ENCODE measurements at places on chromosomes 2 and 18.

GRCh38 chr18:45133276-45133675 is 452.6 kb downstream of the SETBP1 start:
- DNase-seq: no peak

- DNase-seq: no peak
Measured at GRCh38 chr2:65514555-65515195, 82.3 kb upstream of the SPRED2 start.

DNA sequence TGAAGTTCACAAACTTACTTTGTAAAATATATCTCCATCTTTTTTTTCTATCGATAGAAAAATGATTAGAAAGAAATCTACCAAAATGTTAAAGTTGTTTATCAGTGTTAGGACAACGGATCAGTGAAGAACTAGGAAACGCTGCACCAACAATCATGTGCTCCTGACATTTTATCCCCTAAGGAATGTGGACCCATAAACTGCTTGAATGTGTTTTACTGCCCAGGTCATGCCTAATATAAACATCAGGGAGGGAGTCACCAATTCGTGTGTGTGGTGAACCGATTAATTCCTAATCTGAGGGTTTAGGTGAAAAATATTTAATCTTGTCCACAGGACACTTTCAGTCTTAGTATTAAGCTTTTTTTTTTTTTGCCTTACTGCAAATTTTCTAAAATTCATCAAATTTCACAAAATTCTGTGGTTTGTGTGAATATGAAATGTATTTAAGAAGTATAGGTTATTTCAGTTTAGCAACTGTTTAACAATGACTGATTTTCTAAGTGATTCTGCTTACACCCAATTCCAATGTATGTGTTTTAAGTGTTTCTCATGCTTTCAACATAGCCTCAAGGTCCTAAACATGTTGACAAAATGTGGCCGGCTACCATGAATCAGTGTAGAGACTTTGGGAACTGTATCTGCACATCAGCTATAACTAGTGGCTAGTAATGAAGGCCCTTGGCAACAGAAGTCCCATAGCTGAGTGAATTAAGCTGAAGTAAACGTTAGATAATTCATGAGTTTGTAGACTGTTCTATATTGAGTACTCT is 11.1 kb upstream of the KIDINS220 start:
- no peak for DNase-seq

- DNase-seq: no peak
Measured at GRCh38 chr2:231573096-231573495, 19.6 kb upstream of the TEX44 start.

DNA sequence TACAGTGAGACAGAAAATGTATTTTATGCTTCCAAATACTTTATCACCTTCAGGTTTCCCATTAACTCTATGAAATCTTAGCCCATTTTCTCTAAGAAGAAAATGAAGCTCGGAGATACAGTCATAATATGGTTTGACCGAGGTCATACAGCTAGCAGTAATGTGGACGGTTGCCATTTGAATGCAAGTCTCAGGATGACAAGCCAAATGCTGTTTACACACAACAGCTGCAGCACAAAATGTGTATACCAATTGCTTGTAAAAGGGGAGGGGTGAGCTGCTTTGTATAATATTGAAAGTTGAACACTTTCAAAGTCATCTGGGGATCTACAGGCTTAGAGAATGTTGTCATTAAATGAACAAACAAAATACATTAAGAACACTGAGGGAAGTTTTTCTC is 93.8 kb upstream of the FSIP2 start:
- no peak for DNase-seq

- DNase-seq: no peak
Measured at GRCh38 chr2:109336296-109336695, 207.3 kb downstream of the SH3RF3 start.

DNA sequence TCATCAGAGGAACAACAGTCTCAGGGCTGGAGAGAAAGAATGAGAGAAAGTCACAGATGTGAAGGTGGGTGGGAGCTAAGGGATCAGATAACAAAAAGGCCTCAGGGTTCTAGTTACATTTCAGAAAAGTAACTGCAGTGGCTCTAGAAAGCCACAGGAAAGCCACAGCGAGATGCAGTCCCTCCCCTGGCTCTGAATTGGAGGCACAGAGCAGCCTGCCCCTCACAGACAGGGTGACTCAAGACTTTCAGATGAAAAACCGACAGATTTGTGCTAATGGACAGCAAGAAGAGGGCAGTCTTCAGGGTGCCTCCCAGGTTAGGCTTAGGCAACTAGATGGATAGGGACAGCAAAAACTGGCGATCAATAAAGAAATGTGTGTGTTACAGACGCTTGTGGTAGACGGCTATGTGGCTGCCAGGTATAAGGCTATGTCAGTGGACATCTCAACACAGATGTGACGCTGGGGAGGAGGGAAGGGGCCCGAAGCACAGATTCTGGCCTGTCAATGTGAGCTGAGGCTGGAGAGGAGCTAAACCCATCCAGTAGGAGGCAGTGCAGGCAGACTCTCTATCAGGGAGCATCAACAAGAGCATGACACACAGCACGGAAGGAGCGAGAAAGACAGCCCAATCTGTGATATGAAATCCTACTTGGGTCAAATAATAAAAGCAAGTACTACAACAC is 26.2 kb downstream of the UNC50 start:
- DNase-seq: no peak

GRCh38 chr18:79903787-79904356 is 47.6 kb downstream of the SLC66A2 start:
- DNase-seq: no peak

DNA sequence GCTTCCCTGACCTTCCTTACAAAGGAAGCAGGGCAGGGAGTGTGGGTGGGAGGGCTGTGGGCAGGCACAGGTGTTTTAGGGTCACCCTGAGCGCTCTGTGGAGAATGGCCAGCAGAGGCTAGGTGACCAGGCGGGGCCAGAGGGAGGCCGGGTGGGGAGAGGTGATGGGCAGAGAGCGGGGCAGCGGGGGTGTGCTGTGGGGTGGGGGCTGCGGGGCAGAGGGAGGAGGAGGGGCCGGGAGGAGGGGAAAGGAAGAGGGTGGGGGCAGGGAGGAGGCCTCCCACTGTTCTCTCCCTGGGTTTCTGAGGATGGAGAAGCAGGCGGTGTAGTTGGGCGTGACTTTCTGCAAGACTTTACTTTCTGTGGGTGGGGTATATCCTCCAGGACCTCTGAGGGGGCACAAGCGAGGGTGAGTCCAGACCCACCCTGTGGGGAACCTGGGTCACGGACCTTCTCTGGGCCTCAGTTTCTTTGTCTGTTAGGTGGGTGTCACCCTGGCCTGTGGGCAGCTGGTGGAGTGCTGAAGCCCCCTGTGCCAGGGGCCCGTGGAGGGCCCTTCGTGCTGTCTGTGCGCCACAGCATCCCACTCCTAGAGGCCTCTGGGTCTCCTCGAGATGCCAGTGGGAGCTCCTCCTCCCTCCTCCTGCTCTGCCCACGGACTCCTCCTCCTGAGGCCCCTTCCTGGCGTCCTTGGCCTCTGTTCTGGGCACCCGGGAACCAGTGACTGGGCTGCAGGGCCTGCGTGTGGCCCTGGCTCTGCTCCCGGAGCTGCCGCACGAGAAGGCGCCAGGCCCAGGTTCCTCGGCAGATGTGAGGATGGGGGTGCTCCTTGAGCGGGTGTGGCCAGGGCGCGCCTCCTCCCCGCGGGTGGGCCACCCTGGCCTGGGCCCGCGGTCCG is 6.3 kb upstream of the NEU4 start:
- DNase-seq: no peak

- DNase-seq: no peak
Measured at GRCh38 chr18:9736286-9736835, 28.3 kb downstream of the RAB31 start.

DNA sequence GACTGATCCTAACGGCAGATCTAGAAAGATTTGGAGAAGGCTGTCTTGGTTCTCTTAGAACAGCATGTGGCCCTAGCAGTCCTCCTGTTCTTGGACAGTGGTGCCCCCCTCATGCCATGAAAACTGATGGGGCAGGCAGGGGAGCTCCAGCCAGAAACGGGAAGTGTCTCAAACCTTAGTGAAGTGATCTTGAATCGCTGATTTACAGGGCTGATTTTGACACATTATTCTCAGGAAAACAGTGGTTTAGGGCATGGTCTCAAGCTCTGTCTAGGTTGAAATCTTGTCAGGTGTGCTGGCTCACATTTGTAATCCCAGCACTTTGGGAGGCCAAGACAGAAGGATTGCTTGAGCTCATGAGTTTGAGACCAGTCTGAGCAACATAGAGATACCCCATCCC is 37.8 kb downstream of the SRSF7 start:
- DNase-seq: no peak

- no peak for DNase-seq
Measured at GRCh38 chr2:25000036-25000435, 28.3 kb upstream of the DNAJC27 start.

- no peak for DNase-seq
Measured at GRCh38 chr2:101782427-101782792, 84.9 kb downstream of the MAP4K4 start.

- DNase-seq: no peak
Measured at GRCh38 chr2:28809927-28810326, 707 bp upstream of the SPDYA start.

GRCh38 chr2:169073963-169074751 is 4.8 kb downstream of the DHRS9 start:
- no peak for DNase-seq

DNA sequence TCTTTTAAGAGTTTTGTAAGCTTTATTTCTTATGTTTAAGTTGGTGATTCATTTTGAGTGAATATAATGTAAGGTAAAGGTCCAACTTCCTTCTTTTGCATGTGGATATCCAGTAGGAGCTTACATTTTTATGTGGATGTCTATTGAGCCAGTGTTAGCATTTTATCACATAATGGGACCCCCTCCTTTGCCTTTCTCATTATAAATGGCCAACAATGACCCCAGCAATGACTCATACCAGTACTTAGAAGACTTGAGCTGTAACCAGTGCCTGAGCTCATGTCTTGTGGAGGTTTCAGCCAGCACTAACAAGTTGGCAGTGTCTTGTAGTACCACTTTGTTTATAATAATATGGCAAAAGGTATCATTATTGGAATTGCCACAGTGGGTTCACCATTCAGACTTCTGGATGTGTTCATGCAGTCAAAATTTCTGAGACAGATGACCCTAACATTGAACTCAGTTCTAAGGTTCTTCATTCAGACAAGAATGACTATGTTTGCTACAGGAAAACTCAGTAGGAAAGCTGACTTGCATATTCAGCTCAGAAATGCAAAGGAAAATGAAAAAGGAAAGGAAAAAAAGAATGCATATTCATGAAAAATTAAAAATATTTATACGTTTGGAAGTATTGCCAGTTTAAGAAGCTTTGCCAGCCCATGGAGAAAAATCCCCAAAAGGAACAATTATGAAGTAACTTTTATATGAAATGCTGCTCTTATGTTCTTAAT is 41.0 kb downstream of the CDKL4 start:
- DNase-seq: no peak

GRCh38 chr18:28736223-28736622 is 559.3 kb upstream of the CDH2 start:
- no peak for DNase-seq

DNA sequence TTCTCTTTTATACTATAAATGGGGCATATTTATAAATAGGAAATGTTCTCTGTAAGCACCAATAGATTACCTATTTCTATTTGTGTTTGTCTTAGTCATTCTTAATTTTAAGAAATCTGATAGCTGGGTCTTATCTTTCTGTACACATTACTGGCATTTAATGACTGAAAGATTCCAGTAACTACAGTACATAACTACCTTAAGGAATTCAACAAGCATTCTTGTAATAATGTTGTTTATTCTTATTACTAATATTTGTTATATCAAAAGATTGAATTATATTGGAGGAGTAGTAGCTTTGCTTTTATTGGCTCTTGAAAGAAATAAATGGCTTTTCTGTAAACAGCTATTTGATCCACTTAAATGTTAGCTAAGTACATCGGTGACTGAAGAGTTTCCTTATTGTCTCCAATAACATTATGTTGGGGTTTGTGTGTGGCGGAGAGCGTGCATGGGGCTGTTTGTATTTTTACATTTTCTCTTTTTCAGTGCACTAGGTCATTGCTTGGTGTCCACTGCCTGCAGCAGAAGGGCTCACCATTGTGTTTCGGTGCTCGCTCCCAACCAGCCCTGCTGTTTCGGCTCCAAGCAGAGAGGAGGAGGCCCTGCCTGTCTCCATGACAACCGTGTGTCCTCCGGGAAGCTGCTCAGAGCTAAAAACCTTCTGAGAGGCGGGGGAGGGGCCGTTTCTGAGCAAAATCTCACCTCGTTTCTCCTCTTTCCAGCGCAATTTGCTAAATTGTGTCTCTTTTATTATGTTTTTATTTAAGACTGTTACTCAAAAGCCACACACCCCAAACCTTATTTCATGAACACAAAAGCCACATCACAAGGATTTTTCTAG is 112.5 kb upstream of the SLC38A11 start:
- peak; percentile 95 for DNase-seq

GRCh38 chr2:135893374-135893794 is 17.1 kb upstream of the MCM6 start:
- no peak for DNase-seq

DNA sequence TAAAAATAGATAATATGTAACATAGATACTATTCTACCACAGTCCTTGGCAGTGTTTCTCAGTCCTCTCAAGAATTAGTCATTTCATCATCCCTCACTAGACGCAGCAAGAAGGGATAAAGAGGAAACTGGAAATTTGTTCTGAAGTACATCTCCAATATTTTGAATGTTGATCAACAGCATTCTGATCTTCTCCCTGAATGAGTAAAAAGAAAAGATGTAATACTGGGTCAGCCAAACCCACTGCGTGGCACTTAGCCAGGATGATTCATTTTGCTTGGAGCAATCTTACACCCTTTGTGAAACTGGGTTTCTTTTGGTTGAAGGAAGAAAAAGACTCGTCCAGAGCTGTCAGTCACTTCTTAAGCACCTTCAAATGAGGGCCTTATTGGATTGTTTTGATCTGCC is 54.1 kb downstream of the TAF1B start:
- DNase-seq: peak; percentile 39

DNA sequence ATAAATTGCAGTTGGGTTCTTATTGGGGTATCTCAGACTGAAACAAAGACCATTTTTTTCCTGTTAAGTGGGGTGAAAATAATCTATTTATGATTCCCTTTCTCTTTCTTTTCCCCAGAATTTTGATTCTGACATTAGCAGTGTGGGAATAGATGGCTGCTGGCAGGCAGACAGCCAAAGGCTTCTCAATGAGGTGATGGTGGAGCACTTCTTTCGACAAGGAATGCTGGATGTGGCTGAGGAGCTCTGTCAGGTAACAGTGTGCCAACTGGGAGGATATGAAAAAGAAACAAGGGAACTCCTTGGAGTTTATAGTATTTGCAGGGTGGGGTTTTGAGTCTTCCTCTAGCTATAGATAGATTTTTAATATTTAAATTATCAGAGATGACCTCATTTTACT is 31.7 kb downstream of the RMND5A start:
- DNase-seq: no peak

DNA sequence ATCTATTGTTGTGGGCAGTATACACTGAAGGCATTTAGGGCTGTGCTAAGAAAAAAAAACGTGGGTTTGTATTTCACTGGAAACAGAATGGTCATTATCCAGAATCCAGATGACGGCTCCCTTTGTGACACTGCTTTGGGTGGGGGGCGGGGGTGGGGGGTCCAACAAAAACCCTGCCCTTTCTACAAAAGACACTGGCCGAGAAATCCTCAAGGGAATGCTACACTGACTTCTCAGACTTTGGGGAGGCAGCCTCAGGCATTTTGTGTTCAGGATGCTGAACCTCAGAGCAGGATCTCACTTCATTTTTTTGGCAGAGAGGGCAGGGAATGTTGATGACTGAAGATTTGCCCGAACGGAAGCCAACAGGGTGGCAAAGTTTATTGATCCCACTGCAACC is 417.1 kb downstream of the HRH4 start:
- no peak for DNase-seq

Measured in Ammon's horn (tissue), 1 donor.